SK-N-MC (cell line): ENCODE measurements at places on chromosomes 16 and 17.

- no peak for DNase-seq
Measured at GRCh38 chr17:55822028-55822427, 71.2 kb downstream of the PCTP start.

- no peak for DNase-seq
Measured at GRCh38 chr16:727291-727977, 528 bp downstream of the HAGHL start.

DNA sequence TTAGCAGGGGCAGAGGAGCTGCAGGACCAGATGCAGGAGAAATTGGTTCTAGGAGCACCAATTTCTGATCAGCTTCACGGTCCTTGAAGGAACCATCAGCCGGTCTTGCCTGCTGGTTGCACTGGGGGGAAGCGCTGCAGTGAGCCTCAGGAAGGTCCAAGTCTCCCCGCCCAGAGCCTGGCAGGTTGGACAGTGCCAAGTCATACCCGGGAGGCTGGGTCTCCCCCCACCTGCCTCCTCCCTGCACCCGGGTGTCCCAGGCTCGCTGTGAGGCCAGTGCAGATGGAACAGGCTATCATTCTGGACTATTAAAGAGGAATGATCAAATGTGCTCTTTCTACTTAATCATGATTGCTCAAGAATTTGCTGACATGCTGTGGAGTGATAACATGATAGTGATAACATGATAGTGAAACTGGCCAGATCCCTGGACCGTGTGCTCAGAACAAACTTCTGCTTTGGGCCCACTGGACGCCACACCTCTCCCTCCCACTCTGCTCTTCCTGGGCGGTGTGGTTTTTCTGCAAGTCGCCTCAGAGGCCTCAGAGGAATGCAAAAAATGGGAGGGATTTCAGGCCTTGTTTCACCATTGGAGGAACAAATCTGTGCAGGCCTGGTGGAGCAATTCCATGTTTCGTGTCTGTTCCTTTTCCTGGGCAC is 236.0 kb downstream of the IRF8 start:
- DNase-seq, result no peak

GRCh38 chr16:3957344-3957980 is 76.9 kb upstream of the CREBBP start:
- no peak for DNase-seq

GRCh38 chr17:15269780-15270089 is 4.6 kb upstream of the PMP22 start:
- DNase-seq, result no peak
